ENCODE measurements at places on chromosomes 11 and 22. TPM values are rescaled to one million over a fixed set of nuclear protein-coding genes. Genes with fewer than 3 reads are reported as not detected.

Gene PRMT3
- total RNA-seq, result 12.9 TPM

Gene CTSF
- total RNA-seq, result 39.3 TPM

Gene C11orf54
- 27.4 TPM for total RNA-seq

Gene POLDIP3
- total RNA-seq, result 83.8 TPM

Gene WNT11
- 0.47 TPM for total RNA-seq

Gene LINC01488
- not detected for total RNA-seq

Gene OR52I1
- not detected for total RNA-seq

DNA sequence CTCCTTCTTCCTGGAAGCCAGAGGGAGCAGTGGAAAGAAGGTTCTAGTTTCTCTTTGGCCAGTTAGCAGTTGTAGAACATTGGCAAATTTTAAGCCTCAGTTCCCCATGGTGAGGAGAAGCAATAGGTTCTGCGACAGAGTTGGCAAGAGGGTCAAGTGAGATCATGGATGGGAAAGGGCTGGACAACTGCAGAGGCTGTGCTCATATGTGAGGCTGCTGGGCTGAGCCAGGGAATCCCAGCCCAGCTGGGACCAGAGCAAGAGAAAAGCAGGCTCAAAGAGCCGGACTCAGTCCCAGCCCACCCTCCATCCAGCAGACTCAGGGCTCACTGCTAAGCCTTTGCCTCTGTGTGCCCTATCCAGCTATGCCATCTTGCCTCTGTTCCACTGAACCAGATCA is 66.8 kb upstream of the MYOD1 start:
- DNase-seq, result no peak
- H3K27ac ChIP-seq, result no peak overlapping the region
- no peak overlapping the region for H3K4me3 ChIP-seq

DNA sequence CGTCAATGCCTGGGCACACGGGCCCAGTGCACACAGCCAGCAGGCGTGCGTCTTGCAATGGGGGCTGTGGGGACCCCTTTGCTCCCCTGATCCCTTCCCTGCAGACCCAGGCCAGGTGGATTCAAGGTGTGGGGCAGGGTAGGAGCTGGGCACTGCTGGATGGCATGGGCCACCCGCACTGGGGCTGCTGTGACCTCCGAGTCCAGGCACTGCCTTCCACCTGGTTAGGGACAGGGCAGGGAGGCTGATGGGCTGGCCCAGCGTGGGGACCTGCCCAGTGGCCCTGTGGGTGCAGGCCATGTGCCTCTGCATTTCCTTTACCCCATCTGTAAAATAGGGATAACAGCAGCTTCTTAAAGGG is 22.9 kb downstream of the KCNQ1 start:
- H3K27ac ChIP-seq, result no peak overlapping the region
- H3K4me3 ChIP-seq, result peak overlapping the region; percentile 33
- H3K27me3 ChIP-seq, result no peaks in the 10 kb centered on the region
- H3K4me1 ChIP-seq, result peaks cover 64% of the 10 kb centered on the region
- no peak for DNase-seq
- H3K36me3 ChIP-seq, result no peaks in the 10 kb centered on the region

- H3K4me1 ChIP-seq, result no peaks in the 10 kb centered on the region
- no peak overlapping the region for H3K27ac ChIP-seq
- no peaks in the 10 kb centered on the region for H3K36me3 ChIP-seq
- H3K4me3 ChIP-seq, result no peak overlapping the region
- H3K27me3 ChIP-seq, result no peaks in the 10 kb centered on the region
Measured at GRCh38 chr11:46520971-46521745, 72.7 kb downstream of the AMBRA1 start.

DNA sequence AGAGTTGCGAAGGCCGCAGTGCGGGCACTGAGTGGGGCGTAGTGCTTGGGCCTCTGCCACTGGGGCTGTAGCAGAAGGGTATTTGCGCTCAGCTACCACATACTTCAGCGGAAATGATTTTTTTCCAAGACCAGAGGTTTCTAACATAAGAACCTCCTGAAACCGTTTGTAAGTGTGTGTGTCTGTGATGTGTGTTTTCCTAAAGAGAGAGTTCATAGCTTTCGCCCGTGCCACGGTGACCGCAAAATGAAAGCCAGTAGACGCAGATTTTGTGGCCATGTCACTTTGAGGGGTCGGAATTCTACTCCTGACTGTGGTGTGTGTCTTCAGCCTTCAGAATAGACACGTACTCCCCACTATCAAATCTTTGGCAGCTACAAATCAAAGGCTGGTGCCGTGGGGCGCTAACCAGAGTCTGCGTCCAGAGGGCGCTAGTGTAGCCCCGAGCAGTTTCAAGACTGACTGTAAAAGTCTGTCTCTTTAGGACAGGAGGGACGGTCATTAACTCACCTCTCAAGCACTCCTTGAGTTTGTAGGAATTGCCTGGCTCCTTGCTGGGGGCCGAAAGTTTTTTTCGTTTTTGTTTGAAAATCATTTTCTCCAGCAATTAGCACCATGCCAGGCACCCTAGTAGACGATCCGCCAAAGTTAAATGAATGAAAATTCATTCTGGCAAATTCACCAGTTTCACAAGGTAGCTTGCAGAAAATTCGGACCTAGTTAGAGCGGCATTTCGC is 2.5 kb upstream of the CALCA start:
- peaks cover 49% of the 10 kb centered on the region for H3K27me3 ChIP-seq
- no peak overlapping the region for H3K27ac ChIP-seq
- no peaks in the 10 kb centered on the region for H3K36me3 ChIP-seq
- H3K4me3 ChIP-seq, result peak overlapping the region; percentile 36

DNA sequence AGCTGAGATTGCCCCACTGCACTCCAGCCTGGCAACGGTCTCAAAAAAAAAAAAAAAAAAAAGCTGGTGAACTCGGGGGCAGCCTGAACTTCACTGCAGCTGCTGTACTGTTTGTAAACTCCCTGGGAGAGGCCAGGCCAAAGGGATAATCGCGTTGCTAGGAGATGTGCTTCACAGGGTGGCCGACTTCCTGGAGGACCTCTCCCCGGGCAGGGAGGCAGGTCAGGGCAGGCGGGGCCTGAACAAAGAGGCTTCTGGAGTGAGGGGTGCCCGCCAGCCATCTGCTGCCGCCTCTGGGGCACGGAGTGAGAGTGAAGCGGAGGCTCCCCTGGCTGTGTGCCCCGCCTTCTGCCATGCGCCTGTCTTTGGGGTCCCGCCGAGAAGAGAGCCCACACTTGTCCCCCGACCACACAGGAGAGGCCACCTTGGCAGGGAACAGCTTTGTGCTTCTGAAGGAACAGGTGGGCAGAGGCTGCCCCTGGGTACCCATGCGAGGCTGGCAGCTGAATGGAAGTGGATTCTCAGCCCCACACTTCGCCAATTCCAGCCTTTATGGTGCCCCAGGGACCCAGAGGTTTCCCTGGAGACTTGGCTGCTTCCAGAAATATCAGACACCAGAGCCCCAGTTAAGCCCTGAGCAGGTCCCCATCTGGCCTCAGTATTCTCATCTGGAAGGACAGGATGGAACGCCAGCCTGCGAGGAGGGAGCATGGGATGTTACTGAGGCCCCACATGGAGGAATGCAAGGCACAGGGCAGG is 29.6 kb downstream of the TMEM184B start:
- H3K4me1 ChIP-seq, result no peaks in the 10 kb centered on the region
- DNase-seq, result no peak
- H3K27me3 ChIP-seq, result no peaks in the 10 kb centered on the region
- H3K4me3 ChIP-seq, result no peak overlapping the region
- no peaks in the 10 kb centered on the region for H3K36me3 ChIP-seq
- H3K27ac ChIP-seq, result no peak overlapping the region

DNA sequence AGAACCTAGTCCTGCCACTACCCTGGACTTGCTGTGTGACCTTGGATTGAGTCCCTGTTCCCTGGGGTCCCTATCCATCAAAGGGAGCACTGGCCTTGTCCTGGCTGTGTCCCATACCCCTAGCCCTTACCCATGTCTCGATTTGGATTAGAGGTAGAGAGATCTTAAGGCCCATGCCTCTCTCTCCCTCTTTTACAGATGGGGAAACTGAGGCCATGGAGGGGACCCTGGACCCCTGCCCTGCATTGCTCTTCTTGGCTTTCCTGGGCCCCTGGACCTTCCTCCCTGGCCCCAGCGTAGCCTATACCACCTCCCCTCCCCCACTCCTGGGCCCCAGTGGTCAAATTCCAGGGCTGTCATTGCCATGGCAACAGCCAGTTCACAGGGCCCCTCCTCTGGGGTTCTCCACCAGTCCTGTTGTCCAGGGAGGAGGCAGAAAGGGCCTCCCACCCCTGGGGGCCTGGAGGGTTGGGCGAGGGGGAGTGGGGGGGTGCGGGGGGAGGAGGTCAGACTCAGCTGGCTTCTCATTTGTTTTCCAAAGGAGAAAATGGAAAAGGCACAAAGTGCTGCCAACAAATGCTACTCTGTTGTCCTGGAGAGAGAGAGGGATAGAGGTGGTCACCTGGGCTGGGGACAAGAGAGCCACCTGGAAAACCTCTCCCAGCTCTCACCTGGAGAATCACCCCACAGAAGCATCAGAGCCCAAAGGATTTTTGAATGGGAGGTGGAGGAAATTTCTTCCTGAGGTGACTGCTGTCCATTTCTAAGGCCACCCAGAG is 23.3 kb downstream of the ARHGEF17 start:
- no peak for DNase-seq
- H3K27me3 ChIP-seq, result peaks cover 23% of the 10 kb centered on the region
- H3K4me1 ChIP-seq, result no peaks in the 10 kb centered on the region
- H3K4me3 ChIP-seq, result no peak overlapping the region

DNA sequence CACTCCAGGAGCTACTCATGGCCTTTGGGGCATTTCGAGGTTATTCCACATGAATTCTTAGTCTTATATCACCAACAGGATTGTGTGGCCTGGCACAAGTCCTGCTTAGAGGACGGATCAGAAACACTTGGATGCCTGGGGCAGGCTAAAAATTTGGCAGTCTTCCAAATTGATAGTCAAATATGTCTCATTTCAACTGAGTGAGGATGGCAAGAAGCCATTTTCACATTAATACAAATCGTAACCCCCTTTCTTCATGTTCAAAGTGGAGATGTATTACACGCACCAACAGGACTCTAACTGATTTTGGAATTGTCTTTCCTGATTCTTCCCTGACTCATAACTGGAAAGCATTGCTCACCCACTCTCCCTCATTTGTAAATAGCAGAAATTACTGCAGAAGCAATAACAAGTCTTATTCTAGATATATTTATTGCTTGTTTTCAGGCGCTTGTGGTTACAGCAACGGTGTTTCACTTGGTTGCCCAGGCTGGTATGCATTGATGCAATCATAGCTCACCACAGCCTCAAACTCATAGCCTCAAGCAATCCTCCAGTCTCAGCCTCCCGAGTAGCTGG is 10.3 kb upstream of the CCDC86 start:
- no peak for DNase-seq
- H3K27ac ChIP-seq, result no peak overlapping the region
- peaks cover 19% of the 10 kb centered on the region for H3K27me3 ChIP-seq
- no peak overlapping the region for H3K4me3 ChIP-seq

DNA sequence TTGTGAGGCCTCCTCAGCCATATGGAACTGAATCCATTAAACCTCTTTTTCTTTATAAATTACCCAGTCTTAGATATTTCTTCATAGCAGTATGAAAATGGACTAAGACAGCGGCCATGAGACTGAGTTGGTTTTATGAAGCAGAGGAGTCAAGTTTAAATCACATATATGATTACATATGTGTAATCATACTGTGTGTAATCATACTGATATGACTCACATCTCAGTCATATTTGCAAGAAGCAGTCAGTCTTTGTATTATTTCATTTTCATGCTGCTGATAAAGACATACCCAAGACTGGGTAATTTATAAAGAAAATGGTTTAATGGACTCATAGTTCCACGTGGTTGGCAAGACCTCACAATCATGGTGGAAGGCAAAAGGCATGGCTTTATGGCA is 89.8 kb downstream of the SYT9 start:
- no peak for DNase-seq
- H3K36me3 ChIP-seq, result no peaks in the 10 kb centered on the region
- no peaks in the 10 kb centered on the region for H3K27me3 ChIP-seq

DNA sequence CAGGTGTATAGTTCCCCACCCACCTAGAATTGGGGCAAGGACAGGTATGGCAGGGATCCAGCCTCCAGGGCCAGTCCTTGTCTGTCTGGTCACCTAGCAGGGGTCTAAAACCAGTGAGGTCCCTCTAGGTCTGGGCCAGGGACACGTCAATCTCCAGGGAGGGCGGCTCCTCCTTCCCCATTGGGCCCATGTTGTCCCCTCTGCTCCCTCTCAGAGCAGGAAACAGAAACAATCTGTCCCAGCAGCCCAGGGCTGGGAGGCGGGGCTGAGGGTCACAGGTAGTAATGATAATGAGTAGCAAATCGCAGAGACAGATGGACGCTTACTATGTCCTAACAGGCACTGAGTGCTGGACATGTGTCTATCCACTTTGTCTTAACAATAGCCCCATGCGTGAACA is 22.8 kb upstream of the SYT7 start:
- no peaks in the 10 kb centered on the region for H3K36me3 ChIP-seq
- no peaks in the 10 kb centered on the region for H3K27me3 ChIP-seq
- H3K4me3 ChIP-seq, result no peak overlapping the region
- no peak for DNase-seq
- H3K27ac ChIP-seq, result no peak overlapping the region

GRCh38 chr11:126339863-126340434 is 15.5 kb upstream of the ST3GAL4 start:
- H3K27me3 ChIP-seq, result no peaks in the 10 kb centered on the region
- no peak overlapping the region for H3K4me3 ChIP-seq
- H3K4me1 ChIP-seq, result no peaks in the 10 kb centered on the region
- H3K27ac ChIP-seq, result no peak overlapping the region

GRCh38 chr11:130427581-130428315 is 661 bp downstream of the ADAMTS8 start:
- H3K4me1 ChIP-seq, result peaks cover 3% of the 10 kb centered on the region
- H3K36me3 ChIP-seq, result no peaks in the 10 kb centered on the region
- no peak for DNase-seq
- no peak overlapping the region for H3K4me3 ChIP-seq

DNA sequence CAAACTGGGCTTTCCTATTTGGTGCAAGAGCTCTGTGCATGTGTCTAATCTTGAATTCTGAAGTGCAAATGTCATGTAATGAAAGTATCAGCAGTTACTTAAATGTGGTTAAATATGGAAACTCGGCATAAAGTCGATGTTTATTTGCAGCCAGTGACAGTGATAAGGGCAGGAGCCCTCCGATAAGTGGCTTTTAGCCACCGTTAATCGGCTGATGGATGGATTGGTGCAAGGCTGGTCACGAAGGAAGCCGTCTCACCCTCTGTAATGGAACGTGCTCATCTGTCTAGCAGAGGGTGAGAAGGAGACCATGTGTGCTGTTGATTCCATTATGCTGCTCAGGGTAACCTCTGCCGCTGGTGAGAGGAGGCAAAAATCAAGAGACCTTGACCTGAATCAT is 121.8 kb upstream of the PAX6 start:
- no peak for DNase-seq
- peaks cover 2% of the 10 kb centered on the region for H3K27me3 ChIP-seq
- no peak overlapping the region for H3K4me3 ChIP-seq
- H3K36me3 ChIP-seq, result no peaks in the 10 kb centered on the region
- no peak overlapping the region for H3K27ac ChIP-seq

GRCh38 chr22:48319321-48320047 is 1508.2 kb downstream of the BRD1 start:
- DNase-seq, result no peak
- no peaks in the 10 kb centered on the region for H3K4me1 ChIP-seq
- no peak overlapping the region for H3K27ac ChIP-seq
- H3K27me3 ChIP-seq, result peaks cover 20% of the 10 kb centered on the region
- H3K36me3 ChIP-seq, result no peaks in the 10 kb centered on the region

- no peak for DNase-seq
- no peak overlapping the region for H3K4me3 ChIP-seq
- no peak overlapping the region for H3K27ac ChIP-seq
- no peaks in the 10 kb centered on the region for H3K27me3 ChIP-seq
Measured at GRCh38 chr11:117492578-117493251, 165.1 kb downstream of the CEP164 start.

Measured in T-cell (primary cell).